NCI-H774 (cell line): ENCODE measurements at places on chromosomes 6 and 20.

DNA sequence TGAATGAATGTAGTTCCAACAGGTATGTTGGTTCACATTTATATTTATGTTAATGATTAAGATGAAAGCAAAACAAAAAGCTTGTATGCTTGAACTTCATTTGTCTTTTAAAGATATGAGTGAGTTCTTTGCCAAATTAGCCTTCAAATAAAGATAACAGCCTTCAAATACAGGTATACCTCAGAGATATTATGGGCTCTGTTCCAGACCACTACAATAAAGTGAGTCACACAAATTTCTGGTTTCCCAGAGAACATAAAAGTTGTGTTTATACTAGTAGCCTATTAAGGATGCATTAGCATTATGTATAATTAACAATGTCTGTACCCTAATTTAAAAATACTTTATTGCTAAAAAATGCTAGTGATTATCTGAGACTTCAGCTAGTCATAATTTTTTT lies 245.3 kb upstream of the MAN1A1 start:
- no peak for DNase-seq

GRCh38 chr20:46772901-46773300 lies 63.5 kb downstream of the SLC2A10 start:
- no peak for DNase-seq

DNA sequence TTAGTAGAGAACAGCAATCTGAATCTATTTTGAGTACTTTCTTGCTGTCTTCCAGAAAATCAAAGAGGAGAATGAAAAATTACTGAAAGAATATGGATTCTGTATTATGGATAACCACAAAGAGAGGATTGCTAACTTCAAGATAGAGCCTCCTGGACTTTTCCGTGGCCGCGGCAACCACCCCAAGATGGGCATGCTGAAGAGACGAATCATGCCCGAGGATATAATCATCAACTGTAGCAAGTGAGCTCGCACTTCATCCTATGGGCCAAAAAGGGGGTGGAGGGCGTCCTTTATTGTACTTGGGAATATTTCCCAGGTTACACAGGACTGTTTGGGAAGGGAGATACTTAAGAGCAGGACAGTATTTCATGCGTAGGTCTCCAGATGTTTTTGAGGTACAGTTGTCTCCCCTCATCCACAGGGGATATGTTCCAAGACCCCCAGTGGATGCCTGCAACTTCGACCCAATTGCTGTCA lies 37.3 kb upstream of the PLCG1 start:
- no peak for DNase-seq

DNA sequence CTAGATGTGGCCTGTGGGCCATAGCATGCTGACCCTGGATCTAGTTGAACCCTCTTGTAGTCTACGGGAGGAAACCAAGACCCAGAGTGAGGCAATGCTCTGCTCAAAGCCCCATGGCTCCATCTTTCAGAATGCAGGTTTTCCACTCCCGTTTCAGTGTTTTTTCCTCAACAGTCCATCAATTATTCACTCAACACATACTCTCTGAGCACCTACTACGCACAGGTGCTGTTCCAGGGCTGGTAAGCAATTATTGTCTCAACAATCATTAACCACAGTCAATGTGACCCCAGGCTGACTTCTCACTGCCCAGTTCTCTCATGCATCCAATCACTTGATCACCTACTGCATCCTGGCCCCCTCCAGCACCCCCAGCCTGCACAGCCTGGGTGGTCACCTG lies 20.0 kb downstream of the MOCS1 start:
- DNase-seq, result no peak

- no peak for DNase-seq
These were observed 101.4 kb downstream of the PERP start for GRCh38 chr6:138005846-138006245.

DNA sequence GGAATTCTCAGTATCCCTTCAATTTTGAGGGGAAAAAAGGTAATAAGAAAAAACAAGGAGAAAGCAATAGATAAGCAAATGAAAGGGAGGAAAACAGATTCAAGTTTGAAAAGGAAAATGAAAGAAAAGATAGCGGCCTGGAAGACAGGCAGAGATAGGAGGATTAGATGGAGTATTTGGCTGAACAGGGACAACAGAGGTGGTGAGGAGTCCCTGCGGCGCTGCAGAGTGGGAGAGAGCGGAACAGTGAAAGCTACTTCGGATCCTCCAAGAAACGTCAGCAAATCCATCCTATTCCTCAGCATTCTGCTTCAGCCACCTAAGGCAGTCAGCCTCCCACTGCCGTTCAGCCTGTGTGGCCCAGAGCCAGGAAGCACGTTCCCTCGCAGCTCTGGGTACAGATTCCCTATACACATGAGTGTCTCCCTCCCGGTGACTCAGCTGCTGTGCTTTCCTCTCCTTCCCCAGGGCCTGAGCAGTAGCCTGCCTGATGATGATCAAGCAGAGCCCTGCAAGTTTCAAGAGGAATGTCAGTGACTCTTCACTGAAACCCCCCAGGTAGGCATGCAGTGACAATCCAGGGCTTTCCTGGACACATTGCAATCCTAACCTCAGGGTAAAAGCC lies 43.4 kb upstream of the CDYL start:
- no peak for DNase-seq

GRCh38 chr6:3456898-3457709 lies at the start of gene SLC22A23:
Gene SLC22A23, minus strand, starts transcription at chr6:3457050. Its CDS starts 491 bp downstream, at chr6:3456559.
- DNase-seq, result peak; percentile 82

GRCh38 chr20:64080013-64080812 lies at the start of gene OPRL1:
Gene OPRL1, plus strand, starts transcription at chr20:64080082. Its CDS starts 12,639 bp downstream, at chr20:64092721.
- no peak for DNase-seq

DNA sequence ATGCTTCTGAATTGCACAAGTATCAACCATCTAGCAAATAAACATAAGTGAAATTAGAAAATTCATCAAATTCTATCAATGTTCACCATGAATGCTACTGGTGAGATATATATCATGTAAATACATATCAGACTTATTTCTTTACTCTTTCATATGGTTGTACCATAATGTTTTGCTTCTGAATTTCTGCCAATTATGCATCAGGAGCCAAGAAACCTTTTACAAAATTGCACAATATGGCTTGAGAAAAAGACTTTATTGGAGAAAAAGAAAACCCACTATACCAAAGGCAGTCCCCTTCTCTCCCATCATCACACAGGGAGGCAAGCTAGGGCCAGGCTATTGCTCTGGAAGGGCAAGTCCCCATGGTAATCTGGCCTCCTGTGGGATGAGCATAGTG lies 402.6 kb downstream of the C6orf118 start:
- DNase-seq, result no peak

- no peak for DNase-seq
These were observed 32.3 kb upstream of the SULF2 start for GRCh38 chr20:47817573-47817972.

DNA sequence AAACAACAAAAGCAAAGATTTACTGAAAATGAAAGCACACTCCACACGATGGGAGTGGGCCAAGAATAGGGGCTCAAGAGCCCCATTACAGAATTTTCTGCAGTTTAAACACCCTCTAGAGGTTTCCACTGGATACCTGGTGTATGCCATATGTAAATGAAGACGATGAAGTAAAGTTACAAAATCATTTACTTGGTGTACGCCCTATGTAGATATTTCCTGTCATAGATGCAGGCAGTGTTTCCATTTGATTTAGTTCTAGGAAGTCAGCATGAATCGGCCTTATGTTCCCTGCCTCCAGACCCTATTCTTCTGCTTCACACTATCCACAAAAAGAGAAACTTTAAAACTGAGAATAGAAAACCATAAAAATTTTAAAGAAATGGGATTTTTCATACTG lies 404.4 kb upstream of the GJE1 start:
- peak; percentile 51 for DNase-seq

DNA sequence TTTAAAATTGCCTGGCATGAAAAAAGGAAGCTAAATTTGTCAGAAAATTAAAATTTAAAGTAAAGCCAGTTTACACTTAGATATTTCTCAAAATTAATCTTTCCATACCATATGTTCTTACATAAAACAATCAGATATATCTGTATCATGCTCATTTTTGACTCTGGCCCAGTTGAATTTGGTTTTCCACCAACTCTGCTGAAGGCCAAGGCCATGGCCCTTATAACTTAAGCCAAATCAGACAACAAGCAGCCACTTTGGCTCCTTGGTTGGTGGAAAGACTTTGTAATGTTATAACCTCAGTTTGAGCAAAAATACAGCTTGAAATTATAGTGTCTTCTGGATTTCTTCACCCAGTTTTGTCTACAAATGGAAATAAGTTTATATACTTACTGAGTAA lies 97.3 kb downstream of the CENPW start:
- no peak for DNase-seq

GRCh38 chr20:53559816-53560215 lies 33.8 kb downstream of the ZNF217 start:
- DNase-seq, result no peak

DNA sequence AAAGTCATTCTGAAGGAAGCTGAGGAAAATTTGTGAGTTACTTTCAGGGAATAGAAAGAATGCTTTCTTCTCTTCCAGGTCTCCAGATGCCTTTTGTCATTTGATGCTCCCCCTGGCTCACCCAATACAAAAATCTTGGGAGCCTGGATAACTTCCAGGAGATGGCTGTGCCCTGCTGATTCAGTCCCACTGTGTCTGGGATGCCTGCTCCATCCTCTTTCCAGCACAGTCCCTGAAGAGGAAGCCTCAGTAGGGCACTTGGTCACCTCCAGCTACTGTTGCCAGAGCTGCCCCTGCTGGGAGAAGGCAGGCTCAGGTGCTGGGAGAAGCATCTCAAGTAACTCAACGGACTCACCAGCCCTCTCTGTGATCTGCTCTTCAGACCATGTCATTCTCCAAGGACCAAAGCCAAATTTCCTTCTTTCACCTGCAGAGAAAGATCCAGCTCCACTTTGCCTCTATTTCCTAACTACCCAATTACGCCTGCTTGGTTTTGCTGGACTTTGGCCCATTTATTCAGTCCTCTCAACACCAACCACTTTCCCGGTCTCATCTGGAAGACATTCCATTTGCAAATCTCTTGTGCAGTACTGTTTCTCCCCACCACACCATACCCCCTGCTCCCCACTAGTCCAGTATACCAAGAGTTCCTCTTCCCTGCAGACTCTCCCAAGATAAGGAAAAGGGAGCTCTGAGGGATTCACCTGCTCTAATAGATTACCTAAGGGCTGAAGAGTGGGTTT lies 53.3 kb downstream of the SLC23A2 start:
- DNase-seq, result no peak

DNA sequence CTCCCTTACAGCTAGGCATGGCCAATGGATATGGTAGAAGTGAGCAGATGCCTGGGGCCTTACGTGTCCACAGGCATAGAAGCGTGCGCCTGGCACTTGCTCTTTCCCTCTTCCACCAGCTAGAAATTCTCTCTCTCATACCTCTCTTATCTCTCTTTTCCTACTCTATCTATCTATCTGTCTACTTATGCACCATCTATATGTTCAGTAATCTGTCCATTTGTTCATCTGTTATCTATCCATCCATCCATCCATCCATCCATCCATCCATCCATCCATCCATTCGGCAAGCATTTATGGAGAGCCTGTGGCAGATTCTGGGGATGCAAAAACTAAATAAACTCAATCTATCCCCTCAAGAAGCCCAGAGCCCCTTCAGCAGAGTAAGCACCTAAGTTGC lies 70.2 kb downstream of the KCNB1 start:
- no peak for DNase-seq

DNA sequence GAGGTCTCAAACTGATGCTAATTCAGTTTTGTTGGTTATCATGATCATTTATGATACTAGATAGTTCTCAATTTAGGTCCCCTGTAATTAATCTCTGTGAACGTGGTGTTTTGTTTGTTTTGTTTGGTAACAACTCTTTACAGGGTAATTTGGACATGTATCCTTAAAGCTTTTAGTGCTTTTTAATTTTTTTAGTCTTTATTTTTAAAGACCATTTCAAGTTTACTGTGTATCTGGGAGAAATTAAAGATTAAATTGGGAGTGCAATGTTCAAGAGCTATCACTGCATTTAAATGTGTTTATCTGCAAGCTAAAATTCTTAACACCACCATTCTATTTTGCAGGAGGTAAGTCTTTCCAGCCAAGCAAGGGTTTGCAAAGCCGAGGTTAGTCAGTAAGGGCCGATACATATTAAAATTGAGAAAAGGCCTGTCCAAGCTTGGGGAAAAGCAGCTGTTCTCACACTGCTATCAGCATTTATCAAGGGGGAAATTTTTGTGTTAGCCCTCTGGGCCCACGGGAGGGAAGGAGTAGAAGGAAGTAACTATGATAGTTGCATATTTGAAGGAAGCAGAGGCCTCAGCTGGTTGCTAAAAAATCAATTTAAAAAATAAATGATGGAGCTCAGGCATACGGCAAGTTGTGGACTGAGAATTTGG lies 59.3 kb upstream of the ZNF217 start:
- DNase-seq, result no peak

DNA sequence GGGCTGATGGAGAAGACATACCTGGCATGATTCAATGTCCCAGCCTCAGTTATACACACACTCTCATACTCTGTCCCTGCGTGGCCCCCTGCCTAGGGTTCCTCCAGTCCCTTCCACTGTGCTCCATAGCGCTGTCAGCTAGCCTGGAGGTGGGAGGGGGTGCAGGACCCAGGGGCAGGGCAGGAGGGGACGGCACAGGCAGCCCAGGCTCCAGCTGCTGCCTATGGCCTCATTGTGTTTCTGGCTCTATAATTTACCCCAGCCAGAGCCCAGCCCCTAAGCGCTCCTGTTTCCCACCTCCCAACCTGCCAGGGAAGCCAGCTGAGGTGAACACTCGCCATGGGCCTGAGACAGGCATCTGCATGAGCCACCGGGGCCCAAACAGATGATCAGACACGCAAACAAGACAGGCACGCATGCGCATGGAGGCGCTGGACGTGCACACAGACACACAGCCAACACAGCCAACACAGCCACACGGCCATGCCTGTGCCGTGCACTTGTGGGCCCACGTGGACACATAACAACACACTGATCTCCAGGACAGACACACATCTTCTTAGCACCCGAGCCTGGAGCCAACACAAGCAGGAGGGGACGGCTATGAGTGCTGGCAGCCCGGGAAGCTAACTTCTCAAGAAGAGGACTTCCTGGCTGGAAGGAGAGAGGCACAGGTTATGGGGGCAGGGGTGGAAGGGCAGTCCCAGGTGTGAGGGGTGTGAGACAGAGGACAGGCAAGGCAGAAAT lies 124.9 kb downstream of the GRM4 start:
- DNase-seq, result peak; percentile 62

- no peak for DNase-seq
These were observed 135.4 kb upstream of the ECI2 start for GRCh38 chr6:4270776-4271175.

DNA sequence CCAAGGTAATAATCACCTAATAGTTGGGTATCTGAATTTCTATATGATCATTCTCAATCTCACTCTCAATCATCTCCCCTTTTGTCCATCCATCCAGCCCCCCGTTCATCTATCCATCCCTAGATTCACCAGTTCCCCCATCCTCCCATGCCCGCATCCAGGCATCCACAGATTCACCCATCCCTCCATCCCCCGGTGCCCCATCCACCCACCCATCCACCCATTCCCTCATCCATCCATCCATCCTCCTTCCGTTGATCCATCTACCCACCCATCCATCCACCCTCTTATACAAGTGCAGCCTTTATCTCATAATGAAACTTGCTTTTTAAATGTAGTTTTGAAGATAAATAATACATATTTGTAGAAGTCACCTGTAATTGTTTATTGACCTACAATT lies 76.5 kb downstream of the EYA4 start:
- DNase-seq, result no peak
